ENCODE measurements at places on chromosomes 11 and 22.

GRCh38 chr11:63590024-63590788, 24.0 kb downstream of the PLAAT3 start:
- DNase-seq: no peak

- no peak for DNase-seq
These were observed 6.7 kb upstream of the AHNAK start for GRCh38 chr11:62553080-62553838.

- DNase-seq: no peak
These were observed 203.8 kb downstream of the CASP12 start for GRCh38 chr11:104694259-104695064.

DNA sequence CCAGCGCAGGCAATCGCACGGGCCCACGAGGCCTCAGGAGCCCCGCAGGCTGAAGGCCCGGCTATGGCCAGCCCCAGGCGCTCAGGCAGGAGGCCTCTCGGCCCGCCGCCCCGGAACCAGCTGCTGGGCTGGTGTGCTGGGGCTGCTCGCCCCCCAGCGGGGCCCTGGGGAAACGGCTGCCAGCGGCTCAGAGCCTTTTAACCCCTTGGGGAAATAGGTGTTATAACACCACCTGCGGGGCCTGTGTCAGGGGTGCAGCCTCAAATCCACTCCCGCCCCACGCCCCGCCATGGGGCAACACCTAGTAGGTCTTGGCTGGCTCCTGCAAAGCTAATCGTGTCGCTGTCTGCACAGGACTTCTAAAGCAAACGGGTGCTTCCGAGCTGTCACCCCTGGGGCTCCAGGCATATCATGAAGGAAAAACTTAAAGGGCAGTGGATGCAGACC, 237.4 kb downstream of the TTC28 start:
- peak; percentile 37 for DNase-seq

GRCh38 chr11:12128301-12128751, 17.9 kb downstream of the MICAL2 start:
- no peak for DNase-seq

DNA sequence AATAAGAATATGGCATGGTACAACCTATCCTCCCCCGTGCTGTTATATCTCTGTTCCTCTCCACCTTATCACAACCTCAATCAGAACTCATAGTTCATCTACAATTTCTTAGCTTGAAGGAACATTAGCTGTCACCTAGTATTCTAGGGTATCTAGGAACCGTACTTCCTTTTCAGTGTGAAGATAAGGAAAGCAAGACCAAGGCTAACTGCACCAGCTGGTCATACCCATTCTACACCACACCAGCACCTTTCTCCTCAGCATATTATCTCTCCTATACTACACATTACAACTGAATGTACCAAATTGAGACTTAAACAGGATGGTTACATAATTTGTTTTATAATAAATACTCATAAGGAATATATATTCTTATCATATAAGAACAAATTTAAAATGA, 73.1 kb downstream of the ARHGAP32 start:
- DNase-seq: no peak

DNA sequence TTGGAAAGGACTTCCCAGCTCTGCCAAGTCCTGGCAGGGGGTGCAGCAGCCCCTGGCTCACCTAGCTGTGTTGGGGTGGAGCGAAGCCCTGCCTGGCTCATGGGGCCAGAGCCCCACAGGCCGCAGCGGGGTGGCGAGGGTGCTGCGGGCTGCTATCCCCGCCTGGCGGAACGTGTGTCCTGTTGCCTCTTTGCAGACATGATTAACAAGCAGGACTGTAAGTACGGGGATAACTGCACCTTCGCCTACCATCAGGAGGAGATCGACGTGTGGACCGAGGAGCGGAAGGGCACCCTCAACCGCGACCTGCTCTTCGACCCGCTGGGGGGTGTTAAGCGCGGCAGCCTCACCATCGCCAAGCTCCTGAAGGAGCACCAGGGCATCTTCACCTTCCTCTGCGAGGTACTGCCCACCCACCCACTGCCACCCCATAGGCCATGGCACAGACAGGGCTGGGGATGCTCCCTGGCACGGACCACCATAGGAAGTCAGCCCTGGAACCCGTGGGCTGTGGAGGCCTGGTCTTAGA, 35.9 kb upstream of the TEF start:
- DNase-seq: no peak

- DNase-seq: no peak
These were observed 1.6 kb upstream of the ANO1 start for GRCh38 chr11:70076461-70076931.

- DNase-seq: no peak
These were observed 78.5 kb downstream of the CYP2R1 start for GRCh38 chr11:14813516-14813915.

- DNase-seq: no peak
These were observed 9.5 kb upstream of the UPB1 start for GRCh38 chr22:24485608-24486007.

DNA sequence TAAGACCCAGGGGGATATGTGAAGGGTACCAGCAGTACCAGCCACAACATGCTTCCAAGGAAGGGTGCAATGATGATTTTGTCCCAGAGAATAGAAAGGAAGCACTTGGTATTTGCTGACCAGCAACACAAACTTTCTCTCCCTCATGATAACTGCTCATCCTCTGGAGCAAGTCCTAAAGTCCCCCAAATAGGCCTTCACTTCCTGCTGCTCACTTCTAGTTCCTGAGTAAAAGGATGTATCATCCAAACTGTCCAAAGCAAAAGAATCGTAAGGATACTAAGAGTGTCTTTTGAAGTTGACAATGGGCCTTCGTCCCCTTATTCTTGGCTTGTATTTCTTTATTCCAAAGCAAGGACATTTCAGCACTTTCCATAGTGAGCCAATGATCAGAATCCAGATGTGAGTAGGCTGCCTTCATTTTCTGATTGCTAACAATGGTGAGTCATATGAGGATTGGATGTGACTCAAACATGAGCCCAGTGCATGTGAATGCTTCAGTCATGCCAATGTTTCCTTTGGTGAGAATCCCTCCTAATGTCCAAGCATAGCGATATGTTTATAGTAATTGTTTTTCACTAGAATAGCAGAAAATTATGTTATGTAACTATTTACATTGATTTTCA, 243.4 kb upstream of the POU2AF2 start:
- no peak for DNase-seq

GRCh38 chr11:15473954-15474837, 359.5 kb downstream of the INSC start:
- no peak for DNase-seq

DNA sequence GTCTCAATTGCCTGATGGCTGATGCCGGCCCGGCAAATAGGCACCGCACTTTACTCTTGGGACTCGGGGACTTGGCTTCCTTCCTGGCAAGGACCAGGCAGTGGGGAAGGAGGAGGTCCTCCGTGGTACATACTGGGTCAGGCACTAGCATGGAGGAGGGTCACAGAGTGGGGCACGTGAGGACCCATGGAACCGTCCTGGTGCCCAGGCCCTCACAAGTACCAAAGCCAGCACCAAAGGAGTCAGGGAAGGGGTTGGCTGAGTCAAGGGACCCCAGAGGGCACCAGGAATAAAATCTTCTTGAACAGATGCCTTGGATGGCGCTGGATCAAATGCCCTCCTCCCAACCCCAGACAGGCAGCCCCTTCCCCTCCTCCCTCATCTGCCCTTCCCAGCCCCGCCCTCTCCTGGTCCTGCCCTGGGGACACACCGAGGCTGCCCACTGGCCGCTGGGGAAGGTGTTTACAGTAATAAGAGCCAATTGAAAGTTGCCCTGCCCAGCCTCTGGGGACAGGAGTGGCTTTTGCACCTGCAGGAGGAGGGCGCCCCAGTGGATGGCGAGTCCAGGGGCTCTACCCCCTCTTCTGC, 5.6 kb upstream of the CARNS1 start:
- DNase-seq: peak; percentile 12

DNA sequence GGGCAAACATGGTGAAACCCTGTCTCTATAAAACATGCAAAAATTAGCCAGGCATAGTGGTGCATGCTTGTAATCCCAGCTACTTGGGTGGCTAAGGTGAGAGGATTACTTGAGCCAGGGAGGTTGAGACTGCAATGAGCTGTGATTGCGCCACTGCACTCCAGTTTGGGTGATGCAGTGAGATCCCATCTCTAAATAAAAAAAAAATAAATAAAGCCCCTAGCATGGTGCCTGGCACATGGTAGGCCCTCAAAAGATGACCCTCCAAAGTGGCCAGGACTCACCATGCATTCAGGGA, 74.6 kb downstream of the PTPRJ start:
- no peak for DNase-seq

DNA sequence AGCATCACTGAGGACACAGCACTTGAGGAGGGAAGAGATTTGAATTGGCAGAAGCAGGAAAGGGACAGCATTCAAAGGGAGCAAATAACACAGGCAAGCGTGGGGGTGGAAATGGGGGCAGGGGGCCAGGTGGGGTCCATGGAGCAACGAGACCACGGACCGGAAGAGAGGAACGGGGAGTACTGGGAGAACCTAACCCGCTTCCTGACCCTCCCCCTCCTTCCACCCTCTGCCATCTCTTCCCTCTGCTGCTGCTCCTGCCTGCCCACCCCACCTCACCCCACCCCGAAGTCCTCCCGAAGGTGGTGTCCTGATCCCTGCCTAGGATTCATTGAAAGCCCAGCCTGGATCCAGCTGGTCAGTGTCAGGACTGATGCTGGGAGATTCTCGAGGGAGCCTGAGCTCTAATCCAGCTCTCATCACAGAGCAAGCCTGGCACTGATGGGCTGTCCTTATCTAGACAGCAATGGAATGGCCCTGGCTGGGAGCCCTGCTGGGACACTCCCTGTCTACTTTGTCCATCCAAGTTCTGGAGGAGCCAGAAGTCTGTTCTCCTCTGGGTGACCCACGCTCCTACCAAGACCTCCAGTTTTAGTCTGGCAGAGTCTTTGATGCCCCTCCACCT, 105.0 kb downstream of the TRIM29 start:
- no peak for DNase-seq

GRCh38 chr22:32531931-32532819, 57.6 kb downstream of the FBXO7 start:
- DNase-seq: peak; percentile 34

DNA sequence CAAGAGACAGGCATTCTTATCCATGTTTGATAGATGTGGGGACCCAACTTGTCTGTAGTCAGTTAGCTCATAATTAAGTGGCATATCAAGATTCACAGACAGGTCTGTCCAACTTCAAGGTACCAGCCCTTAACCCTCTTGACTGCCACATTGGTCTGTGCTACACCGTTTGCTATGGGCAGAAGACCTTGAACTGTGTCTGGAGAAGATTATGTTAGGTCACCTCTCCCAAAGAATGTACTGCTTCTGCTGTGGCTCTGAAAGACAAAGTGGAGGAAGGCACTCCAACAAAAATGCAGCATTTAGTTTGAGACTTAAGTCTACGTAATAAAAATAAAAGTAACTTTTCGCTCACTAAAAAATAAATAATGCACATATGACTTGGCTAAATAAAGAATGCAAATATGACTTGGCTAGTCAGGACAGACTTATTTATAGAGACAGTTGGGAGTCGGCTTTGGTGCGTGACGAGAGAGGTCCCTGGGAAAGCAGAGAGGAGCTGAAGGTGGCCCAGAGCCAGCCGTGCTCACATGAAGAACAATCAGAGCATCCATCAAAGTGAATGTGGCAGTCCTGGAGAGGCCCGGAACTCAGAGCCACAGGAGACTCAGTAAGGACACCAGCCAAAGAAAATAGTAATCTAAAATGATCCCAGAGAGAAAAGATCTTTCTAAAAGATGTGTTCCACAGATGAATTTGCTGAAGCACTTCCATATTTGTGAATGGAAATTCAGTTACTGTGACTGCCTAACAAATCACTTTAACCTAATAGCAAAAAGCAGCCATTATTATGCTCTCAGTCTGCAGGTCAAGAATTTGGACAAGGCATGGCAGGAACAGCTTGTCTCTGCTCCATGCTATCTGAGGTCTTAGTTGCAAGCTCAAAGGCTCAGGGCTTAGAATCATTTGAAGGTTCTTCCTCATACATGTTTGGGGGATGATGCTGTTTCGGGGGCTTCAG, 35.0 kb downstream of the CWC15 start:
- peak; percentile 57 for DNase-seq

DNA sequence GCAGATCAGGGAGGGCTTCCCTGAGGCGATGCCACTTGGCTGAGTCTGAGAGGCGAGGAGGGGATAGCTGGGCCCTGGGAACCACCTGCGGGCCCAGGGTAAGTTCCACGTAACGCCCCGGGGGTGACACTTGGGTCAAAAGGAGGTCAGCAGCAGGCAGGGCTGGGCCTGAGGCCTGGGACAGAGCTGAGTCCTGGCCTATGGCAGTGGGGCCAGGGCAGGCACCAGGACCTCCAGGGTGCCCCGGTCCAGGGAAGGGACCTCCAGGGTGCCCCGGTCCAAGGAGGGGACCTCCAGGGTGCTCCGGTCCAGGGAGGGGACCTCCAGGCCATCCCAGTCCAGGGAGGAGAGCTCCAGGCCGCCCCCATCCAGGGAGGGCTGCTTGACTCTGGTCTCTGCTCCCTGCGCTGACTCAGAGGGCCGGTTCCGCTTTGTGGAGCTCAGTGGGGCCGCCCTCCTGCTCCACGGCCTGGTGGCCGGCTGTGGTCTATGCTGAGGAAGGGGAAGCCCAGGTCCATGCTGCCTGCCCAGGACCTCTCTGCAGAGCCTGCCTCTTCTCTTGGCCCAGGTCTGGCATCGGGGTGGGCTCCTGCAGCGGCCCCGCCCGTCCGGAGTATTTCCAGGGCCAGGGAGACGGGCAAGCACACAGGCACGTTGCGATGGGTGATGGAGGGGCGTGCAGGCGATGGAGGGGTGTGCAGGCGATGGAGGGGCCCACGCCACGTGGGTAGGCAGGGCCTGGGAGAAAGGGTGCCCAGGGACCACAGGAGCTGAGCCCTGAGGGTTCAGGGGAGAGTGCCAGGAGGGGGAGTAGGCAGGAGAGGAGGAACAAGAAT, 19.5 kb upstream of the WNT7B start:
- DNase-seq: no peak

- DNase-seq: no peak
These were observed 488.6 kb downstream of the METTL15 start for GRCh38 chr11:28596816-28597215.

GRCh38 chr11:71447791-71448256, 369 bp downstream of the DHCR7 start:
- DNase-seq: peak; percentile 31

DNA sequence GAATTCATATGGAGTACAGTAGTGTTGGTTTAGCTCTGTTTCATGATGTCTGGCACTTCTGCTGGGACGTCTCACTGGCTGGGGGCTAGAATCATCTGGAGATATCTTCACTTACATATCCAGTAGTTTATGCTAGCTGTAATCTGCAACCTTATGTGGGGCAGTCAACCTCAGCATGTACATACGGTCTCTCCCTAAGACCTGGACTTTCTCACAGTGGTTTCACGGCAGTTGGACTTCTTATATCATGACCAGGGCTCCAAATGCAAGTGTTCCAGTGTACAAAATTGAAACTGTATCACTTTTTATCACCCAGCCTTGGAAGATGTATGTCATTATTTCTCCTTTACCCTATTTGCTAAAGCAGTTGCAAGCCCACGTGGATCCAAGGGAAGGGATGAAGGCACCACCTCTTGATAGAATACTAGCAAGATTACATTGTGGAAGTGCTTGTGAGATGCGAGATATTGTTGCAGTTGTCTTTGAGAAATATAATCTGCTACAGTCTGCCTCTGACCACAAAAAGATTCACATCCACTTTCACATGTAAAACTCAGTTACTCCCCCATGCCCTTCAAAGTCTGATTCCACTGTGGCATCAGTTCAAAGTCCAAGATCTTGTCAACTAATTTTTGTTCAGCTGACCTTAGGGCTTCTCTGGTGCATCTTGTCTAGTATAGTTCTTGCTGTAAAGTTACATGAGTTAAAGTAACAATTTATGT, 316.6 kb upstream of the NCAM1 start:
- DNase-seq: no peak

Data from NCI-H2081 (cell line).